ENCODE measurements at places on chromosomes 1 and 21. TPM values are rescaled to one million over a fixed set of nuclear protein-coding genes. Genes with fewer than 3 reads are reported as not detected.

LCE1D gene
- not detected for total RNA-seq

IGSF5 gene
- total RNA-seq: not detected

CCDC185 gene
- not detected for total RNA-seq

FAM72D gene
- 3.9 TPM for total RNA-seq

DAP3 gene
- total RNA-seq: 121 TPM

OR6K3 gene
- total RNA-seq: not detected

SLC25A34 gene
- total RNA-seq: 0.13 TPM

CGN gene
- total RNA-seq: 1.7 TPM

FBXO2 gene
- 0.50 TPM for total RNA-seq

TENT5C gene
- total RNA-seq: 0.14 TPM

OR10Z1 gene
- not detected for total RNA-seq

CBR1 gene
- 71.8 TPM for total RNA-seq

NKAIN1 gene
- total RNA-seq: not detected

CYP4X1 gene
- total RNA-seq: 4.3 TPM

IL22RA1 gene
- total RNA-seq: not detected

RAB42 gene
- total RNA-seq: 1.4 TPM

CFH gene
- total RNA-seq: 48.2 TPM

CFHR2 gene
- total RNA-seq: not detected

NIBAN1 gene
- 12.2 TPM for total RNA-seq

SLC6A17 gene
- total RNA-seq: 0.13 TPM

KIAA0040 gene
- 34.4 TPM for total RNA-seq
